ENCODE measurements at places on chromosomes 11 and 22.
A peak's percentile ranks its signal among the peaks of the same experiment; 100 is the strongest.

GRCh38 chr22:44109416-44109815 lies 71.3 kb upstream of the PARVG start:
- DNase-seq, result no peak

DNA sequence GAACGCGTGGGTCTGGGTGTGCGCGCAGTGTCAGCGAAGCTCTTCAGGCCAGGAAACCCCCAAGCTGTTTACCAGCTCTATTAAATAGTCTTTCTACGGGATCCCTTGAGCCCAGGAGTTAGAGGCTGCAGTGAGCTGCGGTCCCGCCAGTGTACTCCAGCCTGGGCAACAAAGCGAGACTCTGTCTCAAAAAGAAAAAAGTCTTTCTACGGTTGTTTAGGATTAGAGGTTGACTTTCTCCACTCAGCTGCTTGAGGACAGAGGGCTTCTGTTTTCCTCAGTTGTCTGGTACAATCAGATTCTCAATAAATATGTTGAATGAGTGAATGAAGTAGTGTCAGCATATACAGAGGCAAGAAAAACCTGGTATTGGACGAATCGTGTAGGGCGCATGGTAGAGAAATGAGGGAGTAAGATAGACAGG lies 619 bp downstream of the SART1 start:
- DNase-seq, result no peak

- DNase-seq, result peak; percentile 82
Measured at GRCh38 chr22:26656891-26657851, at the start of gene MIAT. TSS of gene MIAT (plus strand) at chr22:26657588.

GRCh38 chr11:128379587-128380580 lies 207.5 kb downstream of the ETS1 start:
- no peak for DNase-seq

- DNase-seq, result no peak
Measured at GRCh38 chr11:43997022-43997660, 50.6 kb upstream of the ACCSL start.

- no peak for DNase-seq
Measured at GRCh38 chr11:35593143-35593542, 25.1 kb upstream of the FJX1 start.

GRCh38 chr11:133311230-133311629 lies 221.1 kb downstream of the OPCML start:
- no peak for DNase-seq

GRCh38 chr11:87754685-87755084 lies 420.6 kb downstream of the RAB38 start:
- DNase-seq, result no peak

- DNase-seq, result no peak
Measured at GRCh38 chr11:112016765-112017376, 8.3 kb upstream of the DLAT start.

- DNase-seq, result no peak
Measured at GRCh38 chr22:42338479-42338878, 68.0 kb upstream of the TCF20 start.

- no peak for DNase-seq
Measured at GRCh38 chr11:78635814-78636506, 61.3 kb upstream of the NARS2 start.

- no peak for DNase-seq
Measured at GRCh38 chr22:48096411-48096810, 1334.0 kb downstream of the TBC1D22A start.

GRCh38 chr22:29817724-29818123 lies 20.4 kb downstream of the ASCC2 start:
- DNase-seq, result no peak

- peak; percentile 83 for DNase-seq
Measured at GRCh38 chr22:37675930-37676735, 697 bp downstream of the LGALS1 start.

- DNase-seq, result no peak
Measured at GRCh38 chr11:68358416-68358815, 46.0 kb downstream of the LRP5 start.

DNA sequence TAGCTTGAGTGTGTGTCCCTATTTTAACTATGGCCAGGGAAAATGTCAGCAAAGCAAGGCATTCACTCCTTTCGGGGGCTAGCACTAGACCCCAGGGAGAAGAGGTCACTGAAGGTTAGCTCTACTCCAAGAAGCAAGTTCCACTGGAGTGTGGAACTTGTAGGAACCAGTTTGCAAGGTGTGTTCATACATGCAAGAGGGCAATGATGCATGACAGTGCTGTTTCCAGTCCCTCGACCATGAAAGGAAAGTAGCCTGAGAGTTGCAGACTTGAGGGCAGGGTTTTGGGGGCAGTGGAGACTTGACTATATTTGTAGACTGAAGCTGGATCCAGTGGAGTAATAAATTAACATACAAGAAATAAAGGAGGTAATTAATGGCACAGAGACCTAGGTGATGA lies 21.6 kb upstream of the SLC36A4 start:
- no peak for DNase-seq

DNA sequence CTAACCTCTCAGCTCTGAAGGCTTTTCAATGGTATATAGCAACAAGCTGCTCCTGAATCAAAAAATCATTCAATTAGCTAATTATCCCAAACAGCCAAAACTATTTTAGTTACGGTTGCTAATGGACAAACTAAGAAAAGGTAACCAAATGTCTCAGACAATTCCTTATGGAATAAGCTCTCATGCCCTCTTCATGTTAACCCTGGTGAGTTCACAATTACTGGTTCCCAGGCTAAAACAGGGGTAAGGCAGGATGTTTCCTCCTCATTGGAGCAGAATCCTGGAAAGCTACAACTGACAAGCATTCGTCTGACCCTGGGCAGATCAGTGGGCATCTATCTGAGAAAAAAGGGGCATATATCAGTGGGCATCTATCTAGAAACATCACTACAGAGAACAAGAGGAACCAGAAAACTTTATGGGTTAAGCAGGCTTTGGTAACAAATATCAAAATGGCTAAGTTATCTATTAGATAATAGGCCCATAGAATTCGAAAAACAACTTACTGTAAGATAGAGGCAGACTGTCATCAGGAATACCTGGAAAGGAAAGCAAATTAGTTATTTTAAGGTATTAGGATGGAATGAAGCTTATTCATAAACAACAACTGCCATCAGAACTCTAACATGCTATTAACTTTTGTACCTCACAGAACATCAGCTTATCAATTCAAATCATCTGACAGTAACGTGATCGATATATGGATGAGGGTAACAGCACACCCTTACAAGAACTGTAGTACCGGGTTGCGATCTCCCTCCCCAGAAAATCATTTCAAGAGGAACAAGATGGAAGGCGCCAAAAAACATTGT lies 14.8 kb upstream of the WDR74 start:
- no peak for DNase-seq

GRCh38 chr22:50171965-50172421 lies 1.5 kb downstream of the PANX2 start:
- no peak for DNase-seq

DNA sequence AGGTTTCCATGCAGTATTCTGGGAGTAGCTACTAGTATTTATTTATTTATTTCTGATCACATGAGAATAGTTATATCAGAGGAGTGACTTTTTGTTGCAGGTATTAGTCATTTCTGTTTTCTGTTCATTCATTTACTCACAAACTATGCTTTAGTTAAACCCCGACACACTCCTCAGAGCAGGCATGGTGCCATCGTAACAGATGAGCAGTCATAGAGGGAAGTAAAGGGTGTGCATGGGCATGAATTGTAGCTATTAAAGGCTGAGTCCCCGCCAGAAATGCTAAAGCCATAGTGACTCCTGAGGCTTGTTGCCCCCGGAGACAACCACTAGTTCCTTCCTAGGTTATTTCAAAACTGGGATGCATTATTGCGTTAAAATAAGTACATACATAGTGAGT lies 10.6 kb downstream of the JHY start:
- DNase-seq, result no peak

- DNase-seq, result no peak
Measured at GRCh38 chr11:71951741-71952310, 23.0 kb downstream of the RNF121 start.

DNA sequence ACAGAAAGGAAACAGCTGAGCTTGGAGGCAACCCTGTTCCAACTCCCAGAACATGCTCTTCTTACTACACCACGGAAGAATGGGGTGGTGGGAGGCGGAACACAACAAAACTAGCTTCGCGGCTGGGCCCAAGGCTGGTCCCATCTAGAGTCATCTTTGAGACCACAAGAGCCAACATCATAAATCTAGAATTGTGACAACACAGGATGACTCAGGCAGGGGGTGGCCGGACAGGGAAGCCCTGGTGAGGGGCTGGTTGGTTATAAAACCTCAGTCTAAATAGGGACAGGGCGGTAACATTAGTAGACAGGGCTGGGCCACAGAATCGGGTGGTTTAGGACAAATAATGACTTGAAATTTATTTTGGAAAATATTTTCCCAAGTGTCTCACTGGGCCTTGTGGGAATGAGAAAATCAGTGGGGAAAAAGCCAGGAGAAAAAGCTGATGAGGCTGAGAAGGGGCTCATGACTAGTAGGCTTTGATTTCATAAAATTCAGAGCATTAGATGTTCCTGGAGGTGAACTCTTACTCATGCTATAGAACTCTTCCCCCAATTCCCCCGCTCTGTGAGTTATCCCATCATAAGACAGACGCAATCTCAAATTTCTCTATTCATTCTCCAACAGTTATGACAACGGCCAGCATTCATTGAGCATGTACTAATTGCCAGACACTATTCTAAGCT lies 151.8 kb upstream of the TIMP3 start:
- DNase-seq, result no peak

DNA sequence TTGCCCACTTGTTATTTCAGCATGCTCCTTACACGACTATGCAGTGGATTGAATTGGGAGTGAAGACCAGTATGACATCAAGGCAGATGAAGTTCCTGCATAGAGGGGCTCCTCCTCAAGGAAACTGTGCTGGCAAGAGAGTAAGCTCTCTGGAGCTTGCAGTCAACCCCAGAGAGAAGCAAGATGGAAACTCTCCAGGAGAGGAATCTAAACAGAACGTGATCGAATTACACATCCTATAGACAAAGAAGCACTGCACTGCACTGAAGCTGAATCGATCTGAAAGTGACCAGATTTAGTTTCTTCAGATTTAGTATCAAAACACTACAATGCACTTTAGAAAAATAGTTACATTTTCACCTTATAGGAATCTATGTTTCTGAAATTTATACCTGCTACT lies 947.7 kb upstream of the TENM4 start:
- no peak for DNase-seq

GRCh38 chr11:22165087-22165486 lies 27.8 kb upstream of the ANO5 start:
- DNase-seq, result no peak

DNA sequence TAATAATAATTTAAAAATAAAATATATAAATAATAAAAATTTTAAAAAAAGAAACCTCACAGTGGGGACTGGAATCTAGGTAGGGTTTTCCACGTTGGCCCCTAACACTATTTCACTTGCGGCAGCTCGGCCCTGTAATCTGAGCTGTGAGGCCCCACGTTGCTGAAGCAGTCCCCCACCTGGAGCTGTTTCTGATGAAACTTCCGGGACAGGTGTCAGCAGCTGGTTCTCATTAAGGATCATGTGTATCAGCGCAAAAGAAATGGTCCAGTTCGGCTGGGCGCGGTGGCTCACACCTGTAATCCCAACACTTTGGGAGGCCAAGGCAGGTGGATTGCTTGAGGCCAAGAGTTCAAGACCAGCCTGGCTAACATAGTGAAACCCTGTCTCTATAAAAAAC lies 17.3 kb downstream of the RHOD start:
- no peak for DNase-seq

- DNase-seq, result no peak
Measured at GRCh38 chr11:104333977-104334376, 170.0 kb upstream of the PDGFD start.

GRCh38 chr22:48217596-48217995 lies 1455.1 kb downstream of the TBC1D22A start:
- DNase-seq, result no peak

GRCh38 chr11:22207162-22207561 lies 14.3 kb downstream of the ANO5 start:
- DNase-seq, result no peak

DNA sequence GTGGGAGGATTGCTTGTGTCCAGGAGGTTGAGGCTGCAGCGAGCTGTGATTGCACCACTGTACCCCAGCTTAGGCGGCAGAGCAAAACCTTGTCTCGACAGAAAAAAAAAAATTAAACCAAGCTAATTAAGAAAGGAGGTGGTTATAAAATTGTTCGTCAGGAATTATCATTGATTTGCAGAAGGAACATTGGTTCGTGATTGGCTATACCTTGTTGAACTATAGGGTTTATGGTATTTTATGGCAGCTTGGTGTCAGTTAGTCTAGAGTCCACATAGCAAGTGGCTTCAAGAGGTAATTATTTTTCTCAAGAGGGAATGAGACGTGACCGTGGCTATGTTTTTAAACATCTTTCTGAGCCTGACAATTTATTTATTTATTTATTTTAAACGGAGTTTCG lies 11.5 kb upstream of the TMEM216 start:
- DNase-seq, result no peak

DNA sequence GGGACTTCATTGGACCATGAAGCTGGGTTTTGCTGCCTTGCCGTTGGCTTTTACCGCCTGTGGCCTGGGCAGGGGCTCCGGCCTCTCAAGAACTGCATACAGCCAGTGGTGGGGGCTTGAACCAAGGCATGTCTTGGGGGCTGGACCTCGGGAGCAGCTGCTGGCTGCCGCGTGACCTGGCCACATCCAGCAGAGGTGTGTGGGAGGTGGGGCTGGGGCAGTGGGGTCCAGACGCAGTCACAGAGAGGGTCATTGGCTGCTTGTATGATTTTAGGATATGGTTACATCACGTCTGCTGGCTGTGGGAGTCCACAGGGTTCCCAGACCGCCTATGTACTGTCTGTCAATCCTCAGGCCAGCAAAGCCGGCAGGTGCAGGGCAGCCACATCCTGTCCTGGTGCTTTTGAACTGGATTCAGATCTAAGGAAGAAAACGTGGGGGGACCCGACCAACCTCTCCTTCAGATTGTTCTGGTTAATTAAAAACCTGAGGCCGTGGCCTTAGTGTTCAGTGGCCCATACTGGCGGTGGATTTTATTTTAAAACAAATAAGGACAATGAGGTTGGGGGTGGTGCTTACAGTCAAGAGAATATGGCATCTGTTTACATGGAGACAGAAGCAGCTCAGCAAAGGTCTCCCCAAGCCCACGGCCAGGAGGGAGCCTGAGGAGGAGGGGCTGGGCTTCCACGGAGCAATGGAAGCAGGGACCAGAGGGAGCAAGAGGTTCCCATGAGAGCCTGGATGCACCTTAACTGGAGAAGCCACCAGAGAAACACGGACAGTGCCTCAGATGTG lies 426.0 kb downstream of the TBC1D22A start:
- DNase-seq, result peak; percentile 51

- no peak for DNase-seq
Measured at GRCh38 chr11:86553265-86553664, 119.2 kb downstream of the ME3 start.

GRCh38 chr11:32429477-32429876 lies 5.9 kb downstream of the WT1 start:
- no peak for DNase-seq

DNA sequence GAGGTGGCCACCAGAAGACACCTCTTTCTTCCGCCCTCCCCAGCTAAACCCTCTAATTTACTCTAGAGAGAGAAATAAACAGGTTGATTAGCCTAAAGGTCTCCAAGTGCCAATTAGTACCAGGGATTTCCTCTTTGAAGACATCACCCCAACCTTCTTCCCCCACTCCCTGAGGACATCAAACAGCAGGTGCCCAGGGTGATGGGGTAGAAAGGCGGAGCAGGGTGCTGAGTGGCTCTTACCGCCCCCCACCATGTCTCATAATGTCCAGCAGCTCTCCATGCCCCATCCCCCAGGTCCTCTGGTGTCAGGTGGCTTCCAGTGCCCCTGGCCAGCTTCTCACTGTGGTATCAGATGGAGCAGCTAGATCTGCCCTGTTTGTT lies 5.3 kb upstream of the GNAZ start:
- peak; percentile 41 for DNase-seq
